ENCODE measurements at places on chromosomes 11 and 22.

DNA sequence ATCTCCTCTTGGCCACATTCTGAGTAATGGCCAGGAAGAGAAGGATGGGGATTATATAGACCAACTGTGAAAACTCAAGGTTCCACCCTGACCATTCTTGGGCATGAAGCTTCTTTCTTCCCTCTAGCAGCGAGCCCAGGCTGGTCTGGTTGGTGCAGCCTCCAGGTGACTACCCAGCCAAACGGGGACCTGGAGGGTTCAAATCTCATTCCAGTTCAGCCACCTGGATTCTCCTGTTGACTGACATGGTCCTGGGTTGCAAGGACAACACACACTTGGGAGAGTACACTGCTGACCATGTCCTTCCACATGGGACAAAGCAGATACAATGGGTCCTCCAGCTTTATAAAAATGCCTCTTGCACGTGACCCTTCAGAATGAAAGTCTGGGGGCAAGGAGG lies 67.0 kb downstream of the SHANK2 start:
- no peak for DNase-seq

GRCh38 chr11:66045177-66045639 lies 3.8 kb downstream of the GAL3ST3 start:
- DNase-seq = peak; percentile 93

- no peak for DNase-seq
Observed at GRCh38 chr11:130775306-130776060, 140.8 kb downstream of the SNX19 start.

DNA sequence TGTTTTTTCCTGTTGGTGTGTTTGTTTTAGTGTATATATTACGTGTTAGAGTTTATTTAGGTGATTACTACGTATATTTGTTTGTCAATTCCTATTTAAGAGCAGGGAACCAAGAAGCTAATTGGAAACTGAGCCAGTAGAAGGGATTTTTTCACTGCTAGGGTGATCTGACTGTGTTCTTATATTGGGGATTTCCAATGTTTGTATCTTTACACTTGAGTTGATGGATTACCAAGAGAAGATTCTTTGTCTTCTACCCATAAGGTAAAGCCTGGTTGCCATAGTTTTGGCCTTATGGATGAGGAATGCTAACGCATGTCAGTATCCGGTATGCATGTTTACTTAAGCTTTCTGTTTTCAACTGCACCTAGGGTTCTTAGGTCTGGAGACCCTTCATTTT lies 35.6 kb downstream of the SIK2 start:
- no peak for DNase-seq

DNA sequence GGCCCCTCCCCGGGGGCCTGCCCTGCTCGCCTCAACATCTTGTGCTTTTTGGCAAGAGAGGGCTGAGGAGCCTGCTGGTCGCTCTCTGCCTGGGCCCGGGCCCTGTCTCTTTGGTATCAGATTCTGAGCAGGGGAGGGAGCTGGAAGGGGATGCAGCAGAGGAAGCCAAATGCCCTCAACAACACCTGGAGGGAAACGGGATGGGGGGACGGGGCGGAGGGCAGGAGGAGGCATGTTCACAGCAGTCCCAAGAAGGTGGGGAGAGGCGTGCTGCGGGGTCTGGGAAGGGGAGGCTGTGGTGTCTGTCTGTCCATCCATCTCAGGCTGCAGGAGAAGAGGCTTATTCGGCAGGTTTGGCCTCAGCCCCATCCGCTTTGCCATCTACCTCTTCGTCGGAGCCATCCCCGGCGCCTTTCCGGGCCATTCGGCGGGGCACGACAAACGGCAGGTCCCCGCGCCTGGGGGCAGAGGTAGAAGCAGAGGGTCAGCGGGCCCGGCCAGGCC lies 29.4 kb downstream of the APOL1 start:
- DNase-seq = no peak

DNA sequence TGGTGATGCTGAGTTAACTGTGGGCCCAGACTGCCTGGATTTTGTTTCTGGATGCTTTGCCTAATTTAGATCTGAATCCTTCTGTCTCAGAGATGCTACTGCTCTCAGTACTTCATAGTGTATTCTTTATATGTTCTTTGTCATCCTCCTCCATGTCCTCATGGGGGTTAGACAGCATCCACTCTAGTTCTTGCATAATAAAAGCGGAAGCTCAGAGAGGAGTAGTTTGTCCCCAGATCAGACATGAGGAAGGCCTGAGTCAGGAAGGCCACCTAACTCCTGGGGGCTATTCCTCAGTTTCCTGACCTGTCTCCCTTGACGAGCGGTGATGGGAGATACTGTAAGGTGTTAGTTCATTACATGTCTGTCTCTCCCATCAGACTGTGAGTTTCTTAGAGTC lies 90.2 kb downstream of the SCN3B start:
- no peak for DNase-seq

- no peak for DNase-seq
Observed at GRCh38 chr11:73570415-73571114, 27.3 kb downstream of the FAM168A start.

DNA sequence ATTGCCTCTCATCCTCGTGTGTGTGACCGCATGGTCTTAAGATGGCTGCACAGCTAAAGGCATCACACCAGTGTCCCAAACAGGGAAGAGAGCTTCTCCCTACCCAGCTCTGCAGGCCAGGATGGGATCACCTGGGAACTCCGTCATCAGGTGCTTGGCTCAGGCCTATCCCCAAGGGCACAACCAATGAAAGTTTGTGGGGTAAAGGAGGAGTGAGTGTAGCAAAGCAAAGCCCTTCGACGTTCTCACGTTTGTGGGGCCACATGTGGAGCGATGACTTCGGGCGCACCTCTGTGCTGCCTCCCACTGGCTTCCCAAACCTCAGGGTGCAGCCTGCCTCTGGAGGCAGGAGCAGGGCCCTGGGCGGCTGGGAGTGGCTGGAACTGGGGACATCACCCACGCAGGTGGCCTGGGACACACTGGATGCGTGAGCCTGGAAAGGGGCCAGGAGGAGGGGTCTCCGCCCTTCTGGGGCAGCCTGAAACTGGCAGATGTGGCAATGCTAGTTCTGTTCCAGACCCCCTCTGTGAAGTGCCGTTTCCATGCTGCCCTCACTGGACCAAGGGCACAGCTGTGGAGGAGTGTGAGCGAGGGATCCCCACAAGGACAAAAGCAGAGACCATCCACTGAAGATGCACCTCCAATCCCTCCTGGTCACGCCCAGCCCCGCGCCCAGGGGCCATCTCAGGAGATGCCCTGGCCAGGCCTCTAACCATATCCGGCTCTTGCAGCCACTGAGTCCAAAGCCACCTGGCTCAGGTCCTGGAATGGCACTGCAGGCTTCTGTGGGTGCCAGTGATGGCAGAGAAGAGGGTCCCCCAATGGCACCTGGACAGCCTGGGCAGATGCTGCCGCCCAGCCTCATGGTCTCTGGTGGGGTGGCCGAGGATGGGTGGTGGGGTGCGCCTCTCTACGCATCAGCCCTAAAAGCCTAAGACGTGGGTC lies 30.6 kb upstream of the GAL start:
- no peak for DNase-seq

Measured in germinal center (tissue), 1 donor.